ENCODE measurements at places on chromosomes 12 and 14.
A peak's percentile ranks its signal among the peaks of the same experiment; 100 is the strongest.

DNA sequence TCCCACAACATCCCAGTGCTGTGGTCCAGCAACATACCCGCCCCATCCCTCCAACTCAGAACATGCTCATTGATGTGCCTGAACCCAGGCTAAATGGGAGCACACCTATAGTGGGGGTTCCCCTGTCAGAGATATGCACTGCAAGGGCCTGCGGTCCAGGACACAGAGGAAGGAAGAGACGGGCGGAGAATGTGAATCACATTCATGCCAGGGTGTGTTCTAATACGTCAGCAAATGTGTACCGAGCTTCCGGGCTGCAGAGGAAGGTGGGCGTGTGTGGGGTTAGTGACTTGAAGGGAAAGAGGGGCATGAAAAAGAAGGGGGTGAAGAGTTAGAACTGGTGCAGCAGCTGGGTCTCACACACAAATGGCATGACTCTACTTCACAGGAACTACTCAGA lies 83.7 kb downstream of the DPF3 start:
- peak; percentile 31 for DNase-seq

DNA sequence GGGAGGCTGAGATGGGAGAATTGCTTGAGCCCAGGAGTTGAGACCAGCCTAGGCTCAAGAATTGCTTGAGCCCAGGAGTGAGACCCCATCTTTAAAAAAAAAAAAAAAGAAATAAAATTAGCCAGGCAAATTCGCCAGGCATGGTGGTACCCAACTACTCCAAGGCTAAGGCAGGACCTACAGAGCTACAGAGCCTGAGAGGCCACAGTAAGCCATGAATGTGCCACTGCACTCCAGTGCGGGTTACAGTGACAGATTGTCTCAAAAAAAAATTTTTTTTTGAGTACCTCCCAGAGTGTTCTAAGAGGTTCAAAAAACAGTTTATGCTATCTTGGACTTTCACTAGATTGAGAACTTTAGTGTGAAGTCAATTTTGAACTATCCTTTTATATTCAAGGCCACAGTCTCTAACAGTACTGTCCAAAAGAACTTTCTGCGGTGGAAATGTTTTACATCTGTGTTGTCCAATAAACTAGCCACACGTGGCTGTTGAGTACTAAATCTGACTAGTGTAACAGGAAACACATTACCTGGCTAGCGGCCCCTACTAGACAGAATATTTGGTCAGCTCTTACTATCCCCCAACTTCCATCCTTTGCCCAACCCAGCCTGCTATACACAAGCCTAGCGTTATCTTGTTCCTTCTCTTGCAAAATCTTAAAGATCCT lies 2.4 kb downstream of the RPL36AL start:
- no peak for DNase-seq

- DNase-seq, result no peak
Observed at GRCh38 chr14:76826122-76826521, at the start of gene LRRC74A. LRRC74A (plus strand) TSS chr14:76826408; CDS start chr14:76826698, 290 bp downstream.

DNA sequence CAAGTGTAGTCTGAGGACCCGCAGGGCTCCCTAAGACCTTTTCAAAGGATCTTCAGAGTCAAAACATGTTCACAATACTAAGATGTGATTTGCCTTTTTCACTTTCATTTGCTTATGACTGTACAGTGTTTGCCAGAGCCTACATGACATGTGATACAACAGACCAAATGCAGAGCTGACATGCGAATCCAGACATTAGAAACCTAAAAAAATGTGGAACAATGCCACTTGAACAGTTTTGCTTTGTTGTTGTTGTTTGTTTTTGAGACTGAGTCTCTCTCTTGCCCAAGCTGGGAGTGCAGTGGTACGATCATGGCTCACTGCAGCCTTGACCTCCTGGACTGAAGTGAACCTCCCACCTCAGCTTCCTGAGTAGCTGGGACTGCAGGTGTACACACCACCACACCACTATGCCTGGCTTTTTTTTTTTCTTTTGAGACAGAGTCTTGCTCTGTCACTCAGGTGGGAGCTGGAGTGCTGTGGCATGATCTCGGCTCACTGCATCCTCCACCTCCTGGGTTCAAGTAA lies 5.3 kb upstream of the RAB35 start:
- DNase-seq, result no peak

DNA sequence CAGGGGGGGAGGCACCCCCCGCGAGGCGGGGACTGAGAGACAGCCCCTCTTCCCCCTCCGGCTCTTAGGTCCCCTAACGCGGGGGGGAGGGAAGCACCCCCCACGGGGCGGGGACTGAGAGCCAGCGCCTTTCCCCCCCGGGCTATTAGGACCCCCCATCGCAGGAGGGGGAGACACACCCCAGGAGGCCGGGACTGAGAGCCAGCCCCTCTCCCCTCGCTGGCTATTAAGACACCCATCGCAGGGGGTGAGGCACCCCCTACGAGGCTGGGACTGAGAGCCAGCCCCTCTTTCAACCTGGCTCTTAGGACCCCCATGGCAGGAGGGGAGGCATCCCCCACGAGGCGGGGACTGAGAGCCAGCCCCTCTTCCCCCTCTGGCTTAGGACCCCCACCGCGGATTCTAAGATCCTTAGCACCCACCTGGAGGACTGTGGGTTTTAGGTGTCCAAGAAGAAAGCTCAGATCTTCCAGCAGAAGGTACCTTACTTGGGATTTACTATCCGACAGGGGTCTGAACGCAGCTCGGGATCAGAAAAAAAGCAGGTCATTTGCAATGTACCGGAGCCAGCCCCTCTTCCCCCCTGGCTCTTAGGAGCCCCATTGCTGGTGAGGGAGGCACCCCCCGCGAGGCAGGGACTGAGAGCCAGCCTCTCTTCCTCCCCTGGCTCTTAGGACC lies 197.8 kb upstream of the PZP start:
- DNase-seq, result no peak

- DNase-seq, result no peak
Observed at GRCh38 chr12:675562-675961, 12.3 kb upstream of the NINJ2 start.

Measured in stimulated activated CD8-positive, alpha-beta memory T cell treated with anti-CD3 and anti-CD28 coated beads, Interleukin-7, amount 100 ng/mL, for 24 hours (primary cell).